ENCODE measurements at places on chromosomes 12 and 14.
A peak's percentile ranks its signal among the peaks of the same experiment; 100 is the strongest.

GRCh38 chr14:27040552-27040951 is 442.7 kb upstream of the NOVA1 start:
- no peak for DNase-seq

- DNase-seq: no peak
Measured at GRCh38 chr12:113466454-113467141, 5.1 kb downstream of the LHX5 start.

GRCh38 chr14:52080808-52081755 is 12.2 kb upstream of the NID2 start:
- no peak for DNase-seq

- peak; percentile 48 for DNase-seq
Measured at GRCh38 chr14:50860478-50861086, 11.3 kb upstream of the ABHD12B start.

GRCh38 chr14:84403585-84403984 is 1126.4 kb upstream of the FLRT2 start:
- DNase-seq: no peak

DNA sequence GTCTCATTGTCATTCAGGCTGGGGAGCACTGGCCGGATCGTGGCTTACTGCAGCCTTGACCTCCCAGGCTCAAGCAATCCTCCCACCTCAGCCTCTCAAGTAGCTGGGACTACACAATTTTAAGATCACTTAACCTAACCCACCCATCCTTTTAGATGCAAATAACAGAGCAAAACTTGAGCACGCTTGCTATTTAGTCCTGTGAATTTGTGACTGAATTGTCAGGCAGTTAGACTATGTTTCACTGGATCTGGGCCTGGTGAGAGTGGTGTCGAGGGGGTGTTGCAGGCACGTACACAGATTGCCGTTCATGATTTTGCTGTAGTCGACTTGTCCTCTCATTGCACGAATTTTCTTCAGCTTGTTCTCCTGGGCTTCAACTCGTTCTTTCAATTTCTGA is 38.2 kb downstream of the ZFYVE21 start:
- DNase-seq: no peak

DNA sequence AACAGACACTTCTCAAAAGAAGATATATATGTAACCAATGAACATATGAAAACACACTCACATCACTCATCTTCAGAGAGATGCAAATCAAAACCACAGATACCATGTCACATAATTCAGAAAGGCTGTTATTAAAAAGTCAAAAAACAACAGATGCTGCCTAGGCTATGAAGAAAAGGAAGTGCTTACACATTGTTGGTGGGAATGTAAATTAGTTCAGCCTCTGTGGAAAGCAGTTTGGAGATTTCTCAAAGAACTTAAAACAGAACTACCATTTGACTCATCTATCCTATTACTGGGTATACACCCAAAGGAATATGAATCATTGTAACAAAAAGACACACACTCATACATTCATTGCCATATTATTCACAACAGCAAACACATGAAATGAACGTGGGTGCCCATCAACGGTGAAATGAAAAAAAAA is 35.1 kb downstream of the EIF2S3B start:
- no peak for DNase-seq

All from GM12891 (cell line).